ENCODE measurements at places on chromosomes 5 and 9. TPM values are rescaled to one million over a fixed set of nuclear protein-coding genes. Genes with fewer than 3 reads are reported as not detected.

The ALDH1A1 gene
- total RNA-seq = not detected

The SH2D3C gene
- 29.1 TPM for total RNA-seq

The PCDHGA12 gene
- 0.69 TPM for total RNA-seq

The DMGDH gene
- not detected for total RNA-seq

The IFNE gene
- not detected for total RNA-seq

The ANKRD33B gene
- 18.9 TPM for total RNA-seq

The FCHSD1 gene
- total RNA-seq = 56.4 TPM

The TEK gene
- not detected for total RNA-seq

The AQP3 gene
- 1.9 TPM for total RNA-seq

The FGF1 gene
- total RNA-seq = not detected

The SEMA6A gene
- not detected for total RNA-seq

The TNFSF8 gene
- total RNA-seq = 1.9 TPM

The TDRD7 gene
- 4.5 TPM for total RNA-seq

- H3K36me3 ChIP-seq = no peaks in the 10 kb centered on the region
- DNase-seq = no peak
- no peaks in the 10 kb centered on the region for H3K27me3 ChIP-seq
- H3K27ac ChIP-seq = no peak overlapping the region
These were observed 294.8 kb downstream of the ASTN2 start for GRCh38 chr9:117120061-117120460.

GRCh38 chr9:129854588-129855110 is 19.4 kb downstream of the USP20 start:
- no peaks in the 10 kb centered on the region for H3K27me3 ChIP-seq
- peak; percentile 54 for DNase-seq
- peak overlapping the region; percentile 24 for H3K27ac ChIP-seq
- peaks cover 27% of the 10 kb centered on the region for H3K36me3 ChIP-seq

GRCh38 chr5:138351517-138351916 is 968 bp upstream of the KDM3B start:
- H3K4me3 ChIP-seq = peak overlapping the region; percentile 79
- no peak for DNase-seq
- H3K4me1 ChIP-seq = peaks cover 36% of the 10 kb centered on the region

DNA sequence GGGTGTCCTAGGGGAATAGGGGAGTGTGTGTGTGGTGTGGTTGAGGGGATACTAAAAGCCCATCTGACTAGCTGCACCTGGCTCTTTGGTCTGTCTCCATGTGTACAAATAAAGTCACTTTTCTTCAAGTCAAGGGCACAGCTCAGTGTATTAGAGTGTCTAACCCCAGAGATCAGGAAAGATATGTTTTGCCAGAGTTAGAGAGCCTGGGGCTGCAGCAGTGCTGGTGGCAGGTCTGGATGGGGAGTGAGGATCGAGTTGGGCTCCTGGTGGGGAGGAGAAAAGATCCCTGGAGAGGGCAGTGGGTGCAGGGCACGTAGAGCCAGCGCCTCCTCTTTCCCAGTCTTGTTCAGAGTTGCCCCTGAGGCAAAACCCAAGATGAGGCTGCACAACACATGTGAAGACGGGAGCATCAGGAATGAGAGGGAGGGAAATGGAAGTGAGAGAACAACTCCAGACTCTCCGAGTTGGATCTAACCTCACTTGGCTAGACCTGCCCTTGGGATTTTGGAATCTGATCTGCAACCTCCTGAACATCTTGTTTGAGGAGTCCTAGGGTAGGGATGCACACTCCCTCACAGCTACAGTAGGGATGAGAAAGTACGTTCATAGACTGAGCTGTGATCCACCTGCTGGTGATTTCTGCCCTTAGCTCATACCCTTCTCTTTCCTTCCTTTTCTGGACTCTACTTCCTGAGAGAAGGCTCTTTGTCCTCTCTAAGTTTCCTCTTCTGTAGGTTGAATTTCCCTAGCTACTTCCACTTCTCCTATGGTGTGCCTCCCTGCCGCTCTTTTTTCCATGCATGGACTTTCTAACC is 309.9 kb downstream of the ZSWIM6 start:
- H3K4me3 ChIP-seq = no peak overlapping the region
- H3K27ac ChIP-seq = no peak overlapping the region
- no peaks in the 10 kb centered on the region for H3K4me1 ChIP-seq
- DNase-seq = no peak

- no peaks in the 10 kb centered on the region for H3K4me1 ChIP-seq
- H3K27ac ChIP-seq = no peak overlapping the region
- H3K27me3 ChIP-seq = peaks cover 13% of the 10 kb centered on the region
- no peaks in the 10 kb centered on the region for H3K36me3 ChIP-seq
- H3K4me3 ChIP-seq = no peak overlapping the region
- no peak for DNase-seq
These were observed 111.8 kb downstream of the HMHB1 start for GRCh38 chr5:143923634-143924266.

DNA sequence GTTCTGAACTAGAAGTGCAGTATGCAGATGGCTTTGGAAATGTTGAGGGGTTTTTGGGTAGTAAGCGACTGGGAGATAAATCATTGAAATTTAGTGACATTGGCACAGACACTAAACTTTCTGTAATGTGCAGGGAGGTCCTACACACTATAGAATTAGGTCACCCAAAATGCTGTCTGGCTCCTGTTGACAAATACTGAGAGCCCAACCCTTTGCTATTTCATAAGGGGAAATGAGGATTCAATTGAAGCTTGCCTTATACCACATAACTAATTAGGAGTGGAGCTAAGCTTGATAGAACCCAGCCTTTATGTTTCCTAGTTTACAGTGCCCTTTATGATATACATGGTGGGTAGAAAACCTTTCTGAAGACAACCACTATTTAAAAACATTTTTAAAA is 22.6 kb downstream of the HMGXB3 start:
- no peak overlapping the region for H3K27ac ChIP-seq
- peaks cover 46% of the 10 kb centered on the region for H3K36me3 ChIP-seq
- H3K4me3 ChIP-seq = no peak overlapping the region
- H3K4me1 ChIP-seq = peaks cover 9% of the 10 kb centered on the region

- no peak overlapping the region for H3K27ac ChIP-seq
- peaks cover 22% of the 10 kb centered on the region for H3K27me3 ChIP-seq
- no peaks in the 10 kb centered on the region for H3K36me3 ChIP-seq
These were observed 4.9 kb downstream of the RNF183 start for GRCh38 chr9:113298311-113298710.

GRCh38 chr5:11143456-11144267 is 382.6 kb upstream of the DAP start:
- H3K27me3 ChIP-seq = peaks cover 5% of the 10 kb centered on the region
- H3K4me3 ChIP-seq = no peak overlapping the region
- no peak for DNase-seq

DNA sequence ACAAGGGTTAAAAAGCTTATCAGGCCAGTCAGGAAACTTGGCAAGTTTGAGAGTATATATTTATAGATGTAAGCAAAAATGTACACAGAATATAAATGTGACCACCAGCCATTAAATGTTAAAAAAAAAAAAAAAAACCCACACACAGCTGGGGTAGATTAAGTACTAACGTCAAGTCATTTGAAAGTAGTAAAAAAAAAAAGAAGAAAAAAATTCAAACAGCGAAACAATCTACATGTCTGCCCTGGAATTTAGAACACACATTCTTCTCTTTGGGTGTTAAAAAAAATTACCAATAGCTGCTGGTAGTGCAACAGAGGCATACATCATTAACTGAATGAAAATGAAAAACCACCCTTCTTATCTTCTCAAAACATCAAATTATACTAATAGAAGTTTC is 269.7 kb downstream of the MLLT3 start:
- H3K4me3 ChIP-seq = no peak overlapping the region
- H3K27me3 ChIP-seq = no peaks in the 10 kb centered on the region
- no peak overlapping the region for H3K27ac ChIP-seq
- no peaks in the 10 kb centered on the region for H3K4me1 ChIP-seq
- peaks cover 5% of the 10 kb centered on the region for H3K36me3 ChIP-seq

- peak overlapping the region; percentile 98 for H3K27ac ChIP-seq
- peaks cover 11% of the 10 kb centered on the region for H3K4me1 ChIP-seq
- peak overlapping the region; percentile 95 for H3K4me3 ChIP-seq
- no peaks in the 10 kb centered on the region for H3K27me3 ChIP-seq
- no peak for DNase-seq
These were observed 1.8 kb upstream of the CKS2 start for GRCh38 chr9:89309166-89309565.

- no peak overlapping the region for H3K4me3 ChIP-seq
- peaks cover 50% of the 10 kb centered on the region for H3K4me1 ChIP-seq
- no peak overlapping the region for H3K27ac ChIP-seq
- no peak for DNase-seq
- no peaks in the 10 kb centered on the region for H3K27me3 ChIP-seq
- H3K36me3 ChIP-seq = peaks cover 6% of the 10 kb centered on the region
These were observed 9.0 kb downstream of the RGS14 start for GRCh38 chr5:177366528-177367322.

DNA sequence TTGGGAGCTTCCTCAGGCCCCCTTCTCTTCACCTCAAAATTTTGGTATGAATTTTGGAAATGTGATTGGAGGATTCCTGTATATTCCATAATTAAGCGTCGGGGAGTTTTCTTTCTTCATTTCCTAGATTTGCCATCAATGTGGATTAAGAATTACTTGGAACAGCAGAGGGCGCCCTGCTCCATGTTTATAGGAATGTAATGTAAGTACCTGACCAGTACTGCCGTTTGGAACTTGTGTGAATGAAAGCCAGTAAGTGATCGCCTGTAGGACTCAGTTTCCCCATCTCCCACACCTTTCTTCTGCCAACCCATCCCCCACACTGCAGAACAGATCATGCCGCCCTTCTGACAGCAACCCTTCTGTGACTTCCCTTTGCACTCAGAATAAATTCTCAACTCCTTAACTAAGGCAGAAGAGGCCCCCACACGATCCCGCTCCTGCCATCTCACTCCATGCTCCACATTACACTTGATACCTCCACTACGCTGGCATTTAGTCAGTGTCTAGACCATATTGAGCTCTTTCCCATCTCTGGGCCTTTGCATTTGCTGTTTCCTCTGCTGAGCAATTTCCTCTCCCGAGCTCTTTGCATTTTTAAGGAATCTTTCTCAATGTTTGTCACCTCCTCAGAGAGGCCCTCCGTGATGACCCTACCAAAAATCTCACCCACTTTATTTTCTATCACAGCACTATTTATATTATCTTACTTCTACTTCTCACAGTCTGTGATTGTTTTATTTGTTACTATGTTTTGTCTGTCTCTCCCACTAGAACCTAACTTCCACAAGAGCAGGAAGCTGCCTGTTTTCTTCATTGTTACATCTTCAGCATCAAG is 79.5 kb upstream of the HTR4 start:
- no peak overlapping the region for H3K4me3 ChIP-seq
- H3K36me3 ChIP-seq = no peaks in the 10 kb centered on the region
- DNase-seq = peak; percentile 76
- H3K27me3 ChIP-seq = no peaks in the 10 kb centered on the region
- H3K27ac ChIP-seq = no peak overlapping the region

GRCh38 chr9:87216897-87217455 is 269.7 kb upstream of the GAS1 start:
- no peaks in the 10 kb centered on the region for H3K36me3 ChIP-seq
- no peak overlapping the region for H3K27ac ChIP-seq
- peaks cover 17% of the 10 kb centered on the region for H3K27me3 ChIP-seq
- peaks cover 8% of the 10 kb centered on the region for H3K4me1 ChIP-seq

- H3K27me3 ChIP-seq = peaks cover 55% of the 10 kb centered on the region
- no peak overlapping the region for H3K4me3 ChIP-seq
- no peak for DNase-seq
- H3K4me1 ChIP-seq = no peaks in the 10 kb centered on the region
- no peaks in the 10 kb centered on the region for H3K36me3 ChIP-seq
These were observed 95.9 kb downstream of the HRH2 start for GRCh38 chr5:175753536-175754402.

- H3K4me3 ChIP-seq = no peak overlapping the region
- DNase-seq = no peak
- H3K36me3 ChIP-seq = no peaks in the 10 kb centered on the region
- H3K4me1 ChIP-seq = no peaks in the 10 kb centered on the region
- no peak overlapping the region for H3K27ac ChIP-seq
These were observed 103.0 kb downstream of the SPATA31D1 start for GRCh38 chr9:82091610-82092009.

DNA sequence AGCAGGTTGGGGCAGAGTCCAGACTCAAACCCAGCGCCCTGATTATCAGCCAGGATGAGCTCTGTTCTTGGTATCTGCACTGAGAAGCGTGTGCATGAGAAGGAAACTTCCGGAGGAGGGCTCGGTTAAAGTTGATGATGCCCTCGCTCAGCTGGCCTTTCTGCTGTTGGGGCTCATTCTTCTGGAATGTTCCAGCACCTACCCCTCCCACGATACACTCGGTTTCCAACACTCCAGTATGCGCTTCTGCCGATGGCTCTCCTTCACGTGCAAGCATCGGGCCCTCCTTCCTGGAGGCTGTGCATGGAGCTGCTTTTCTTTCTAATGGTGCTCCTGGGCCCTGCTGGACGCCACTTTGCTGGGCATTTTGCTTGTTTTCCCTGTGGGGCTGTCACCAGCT is 134.0 kb downstream of the RXRA start:
- no peak for DNase-seq
- no peak overlapping the region for H3K4me3 ChIP-seq
- no peak overlapping the region for H3K27ac ChIP-seq
- peaks cover 8% of the 10 kb centered on the region for H3K4me1 ChIP-seq

GRCh38 chr5:40906351-40906751 is 2.9 kb upstream of the C7 start:
- no peak overlapping the region for H3K4me3 ChIP-seq
- H3K27me3 ChIP-seq = peaks cover 10% of the 10 kb centered on the region
- H3K4me1 ChIP-seq = no peaks in the 10 kb centered on the region
- H3K27ac ChIP-seq = no peak overlapping the region
- H3K36me3 ChIP-seq = no peaks in the 10 kb centered on the region

DNA sequence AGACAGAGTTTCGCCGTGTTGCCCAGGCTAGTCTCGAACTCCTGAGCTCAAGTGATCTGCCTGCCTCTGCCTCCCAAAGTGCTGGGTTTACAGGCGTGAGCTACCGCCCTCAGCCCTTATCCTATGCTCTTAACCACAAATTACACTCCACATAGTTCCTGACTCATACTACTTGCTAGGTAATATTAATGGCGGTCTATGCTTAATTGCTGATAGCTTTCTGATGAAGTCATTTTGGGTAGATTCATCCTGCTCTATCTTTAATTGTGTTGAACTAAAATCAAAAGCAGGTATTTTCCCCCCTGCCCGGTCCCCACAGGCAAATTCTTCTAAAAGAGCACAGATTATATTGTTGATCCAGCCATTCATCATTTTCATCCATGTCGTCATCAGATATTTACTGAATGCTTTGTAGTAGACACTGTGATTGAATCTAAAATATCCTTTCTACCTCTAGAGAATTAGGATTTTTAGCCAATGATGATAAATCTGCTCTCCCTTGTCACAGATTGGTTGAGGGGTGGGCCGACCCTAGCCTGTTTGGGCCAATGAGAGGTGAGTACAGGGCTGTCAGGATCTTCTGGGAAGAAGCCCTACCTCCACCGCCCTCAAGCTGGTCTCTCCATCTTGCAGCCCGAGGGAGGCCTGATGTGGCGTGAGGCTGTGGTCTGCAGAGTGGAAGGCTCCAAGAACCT is 144.8 kb downstream of the NR3C1 start:
- DNase-seq = no peak
- peaks cover 36% of the 10 kb centered on the region for H3K4me1 ChIP-seq
- peak overlapping the region; percentile 73 for H3K27ac ChIP-seq

Data from natural killer cell treated with Interleukin-12 subunit alpha and Interleukin-12 subunit beta and Interleukin-15 and Interleukin-18, amount 100 ng/mL, for 72 hours (primary cell).